ENCODE measurements at places on chromosomes 6 and 20.
A peak's percentile ranks its signal among the peaks of the same experiment; 100 is the strongest.

- no peak for DNase-seq
These were observed 34.3 kb downstream of the RGS17 start for GRCh38 chr6:153096792-153097191.

DNA sequence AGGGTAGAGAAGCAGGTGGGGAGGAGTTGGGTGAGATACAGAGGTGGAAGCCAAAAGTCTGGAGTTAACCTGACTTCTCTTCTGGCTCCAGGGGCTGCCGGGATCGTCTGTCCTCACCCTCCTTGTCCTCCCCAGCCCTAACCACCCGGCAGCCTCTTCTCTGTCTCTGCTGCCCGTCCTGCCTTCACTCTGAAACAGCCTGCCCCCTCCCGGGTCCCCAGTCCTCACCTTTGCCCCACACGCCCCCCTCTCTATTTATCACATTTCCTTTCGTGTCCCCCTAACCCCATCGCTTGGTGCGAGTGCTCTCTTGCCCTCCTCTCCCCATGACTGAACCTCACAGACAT is 5.7 kb downstream of the RING1 start:
- no peak for DNase-seq

- DNase-seq = no peak
These were observed 45.6 kb upstream of the TNFAIP3 start for GRCh38 chr6:137821491-137821890.

DNA sequence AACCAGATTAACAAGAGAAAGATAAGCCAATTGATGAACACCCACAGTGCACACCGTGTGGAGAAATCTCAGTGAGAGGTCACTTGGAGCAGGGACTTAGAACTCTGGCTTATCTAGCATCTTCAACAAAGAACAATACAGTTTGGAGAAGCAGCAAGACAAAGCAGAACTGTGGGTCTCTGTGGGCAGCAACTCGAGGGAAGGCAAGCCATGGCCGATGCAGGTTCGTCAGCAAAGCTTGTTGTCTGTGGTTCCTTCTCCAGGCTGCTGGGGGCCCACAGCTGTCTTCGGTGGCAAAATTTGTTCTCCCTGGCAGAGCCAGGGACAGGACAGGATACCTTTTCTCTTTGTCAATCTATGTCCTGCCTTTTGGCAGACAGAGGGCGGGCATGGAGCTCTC is 22.1 kb downstream of the RPP40 start:
- no peak for DNase-seq

GRCh38 chr6:299104-299980 is 7.1 kb downstream of the DUSP22 start:
- no peak for DNase-seq

GRCh38 chr6:168248148-168248620 is 71.4 kb downstream of the DACT2 start:
- no peak for DNase-seq

DNA sequence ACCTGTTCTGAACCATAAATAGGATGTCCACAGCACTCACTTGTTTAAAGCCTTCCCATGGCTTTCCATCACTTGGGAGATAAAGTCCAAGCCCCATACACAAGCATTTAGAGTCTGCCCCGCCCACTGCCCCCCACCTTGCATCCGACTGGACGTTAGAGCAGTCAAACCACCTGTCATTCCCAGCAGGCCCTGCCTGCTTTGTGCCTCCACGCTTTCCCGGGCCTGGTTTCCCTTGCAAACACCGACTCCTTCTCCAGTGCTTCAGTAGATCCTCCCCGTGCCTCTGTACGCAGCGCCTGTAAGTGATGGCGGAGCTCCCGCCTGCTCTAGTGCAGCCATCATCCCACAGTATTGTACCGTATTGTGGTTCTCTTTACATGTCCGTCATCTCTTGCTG is 38.3 kb upstream of the INSM1 start:
- no peak for DNase-seq

DNA sequence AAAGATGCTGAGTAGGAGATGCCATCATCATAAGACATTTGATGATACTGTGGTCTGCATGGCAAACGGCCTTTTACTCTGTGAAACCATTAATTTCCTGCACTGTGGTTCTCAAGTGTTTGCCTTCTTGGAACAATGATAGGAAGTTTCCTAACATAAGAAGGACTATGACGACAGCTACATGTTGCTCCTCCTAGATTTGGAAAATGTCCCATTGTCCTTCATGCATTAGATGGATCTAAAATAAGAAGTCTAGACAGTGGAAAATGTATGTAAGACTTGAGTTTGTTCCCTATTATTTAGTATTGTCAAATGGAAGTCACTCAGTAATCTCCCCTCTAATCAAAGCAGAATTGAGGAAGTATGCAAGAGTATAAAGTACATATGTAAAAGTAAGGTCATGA is 98.5 kb upstream of the TMEM170B start:
- DNase-seq = no peak

GRCh38 chr6:6738922-6739716 is 150.6 kb downstream of the LY86 start:
- no peak for DNase-seq

GRCh38 chr6:140343128-140343527 is 968.7 kb upstream of the CITED2 start:
- no peak for DNase-seq

GRCh38 chr20:43963233-43963632 is 48.6 kb downstream of the TOX2 start:
- no peak for DNase-seq

DNA sequence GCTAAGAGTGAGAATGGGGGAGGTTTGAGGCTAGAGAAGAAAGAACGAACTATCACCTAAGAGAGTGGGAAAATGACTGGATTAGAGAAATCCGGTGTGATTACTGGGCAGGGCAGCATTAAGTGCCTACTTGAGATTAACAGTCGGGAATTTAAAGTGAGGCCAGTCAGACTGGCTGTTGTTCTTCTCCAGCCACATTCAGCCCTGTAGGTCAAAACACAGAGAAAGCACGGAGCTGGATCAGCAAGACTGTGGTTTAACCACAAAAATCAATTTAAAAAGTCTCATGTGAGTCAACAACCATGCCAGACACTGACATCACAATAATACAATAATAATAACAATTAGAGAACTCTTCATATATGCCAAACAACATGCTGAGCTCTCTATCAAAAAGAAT is 301.9 kb upstream of the SGK1 start:
- DNase-seq = no peak

DNA sequence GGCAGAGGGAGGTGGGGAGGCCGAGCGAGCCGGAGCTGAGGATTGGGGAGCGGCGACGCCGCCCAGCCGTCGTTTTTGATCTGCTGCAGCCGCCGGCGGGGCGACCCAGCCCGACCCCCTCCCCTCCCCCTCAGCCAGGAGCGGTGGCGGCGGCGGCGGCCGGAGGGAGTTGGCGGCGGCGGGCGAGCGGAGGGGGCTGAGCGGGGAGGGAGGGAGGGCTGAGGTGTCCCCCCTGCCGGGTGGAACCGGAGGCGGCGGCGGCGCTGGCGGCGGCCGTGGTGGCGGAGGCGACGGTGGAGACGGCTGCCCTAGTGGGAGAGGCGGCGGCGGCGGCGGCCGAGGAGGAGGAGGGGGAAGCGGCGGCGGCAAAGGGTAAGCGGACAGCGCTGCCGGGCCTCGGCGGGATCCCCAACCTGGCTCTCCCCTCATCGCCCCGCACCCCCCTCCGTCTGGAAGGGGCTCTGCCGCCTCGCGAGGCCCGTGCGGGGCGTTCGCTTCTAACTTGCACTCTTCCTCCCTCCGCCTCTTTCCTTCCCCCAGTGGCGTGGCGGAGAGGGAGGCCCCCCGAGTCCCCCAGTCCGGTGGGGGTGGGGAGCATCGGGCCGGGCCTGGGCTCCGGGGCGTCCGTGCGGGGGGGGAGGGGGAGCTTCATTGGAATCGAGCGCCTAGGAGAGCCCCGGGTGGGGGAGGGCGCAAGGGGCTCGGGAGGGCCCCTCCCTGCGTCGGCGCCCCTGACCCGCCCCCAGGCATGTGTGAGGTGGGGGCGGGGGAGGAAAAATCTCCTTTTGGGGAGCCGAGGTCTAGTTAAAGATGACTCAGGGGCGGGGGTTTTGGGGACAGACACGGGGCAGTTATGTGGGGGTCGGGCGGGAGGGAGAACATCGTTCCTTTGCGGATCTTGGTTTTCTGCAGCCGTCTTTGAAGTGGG is at the start of gene TAB2:
TSS of gene TAB2 (plus strand) at position 69 of the 928 bp plus-strand sequence. CDS start 52,286 bp downstream, outside the sequence.
- peak; percentile 15 for DNase-seq

- DNase-seq = no peak
These were observed 475.6 kb upstream of the ADGRB3 start for GRCh38 chr6:68159433-68159832.

- DNase-seq = no peak
These were observed 174.5 kb upstream of the AKAP12 start for GRCh38 chr6:151065027-151065815.

DNA sequence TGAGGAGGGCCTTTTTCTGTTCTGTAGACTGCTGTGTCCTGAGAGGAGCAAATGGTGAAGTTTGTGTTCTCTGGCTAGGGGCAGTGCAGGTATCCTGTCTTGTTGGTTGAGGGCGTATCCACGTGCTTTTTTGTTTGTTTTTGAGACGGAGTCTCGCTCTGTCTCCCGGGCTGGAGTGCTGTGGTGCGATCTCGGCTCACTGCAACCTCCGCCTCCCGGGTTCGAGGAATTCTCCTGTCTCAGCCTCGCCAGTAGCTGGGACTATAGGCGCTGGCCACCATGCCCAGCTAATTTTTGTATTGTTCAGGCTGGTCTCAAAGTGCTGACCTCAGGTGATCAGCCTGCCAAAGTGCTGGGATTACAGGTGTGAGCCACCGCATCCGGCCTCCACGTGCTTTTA is 10.8 kb upstream of the PXDC1 start:
- no peak for DNase-seq

- DNase-seq = no peak
These were observed 3.7 kb upstream of the PMEPA1 start for GRCh38 chr20:57713505-57713903.

DNA sequence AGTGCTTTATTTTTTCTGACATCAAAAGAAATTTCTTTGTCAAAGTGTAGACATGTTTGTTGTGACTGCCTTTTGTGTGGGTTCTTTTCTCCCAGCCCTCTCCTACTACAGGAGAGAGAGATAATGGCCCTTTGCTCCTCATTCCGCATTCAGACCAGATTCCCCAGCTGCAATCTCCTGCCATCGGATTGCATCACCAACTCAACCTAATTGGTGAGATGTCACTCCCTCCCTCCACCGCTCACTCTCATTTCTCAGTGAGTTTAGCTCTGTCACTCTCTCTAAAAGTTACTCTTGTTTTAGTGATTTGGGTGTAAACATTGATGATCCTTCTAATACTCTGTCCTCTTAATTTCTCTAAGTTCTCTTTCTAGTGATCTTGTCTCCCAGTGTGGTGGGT is 22.7 kb downstream of the UTRN start:
- DNase-seq = no peak
